ENCODE measurements at places on chromosomes 5 and 9. TPM values are rescaled to one million over a fixed set of nuclear protein-coding genes. Genes with fewer than 3 reads are reported as not detected.

The HMGCS1 gene
- 131 TPM for total RNA-seq

The AGXT2 gene
- not detected for total RNA-seq

The PAM gene
- total RNA-seq: 76.1 TPM

The GMCL2 gene
- total RNA-seq: not detected

The SLC4A9 gene
- 2.5 TPM for total RNA-seq

The GLDC gene
- total RNA-seq: 2.0 TPM

The RGS3 gene
- total RNA-seq: 24.9 TPM

The ANKRD55 gene
- total RNA-seq: 0.18 TPM

The ARID3C gene
- total RNA-seq: not detected

The KLF9 gene
- total RNA-seq: 3.6 TPM

The IL6ST gene
- total RNA-seq: 374 TPM

The TTC16 gene
- total RNA-seq: not detected

The CCNI2 gene
- 1.5 TPM for total RNA-seq

The TAF1L gene
- total RNA-seq: not detected

The SYK gene
- total RNA-seq: 3.8 TPM

The PCDHB13 gene
- 7.8 TPM for total RNA-seq

The SLC6A7 gene
- not detected for total RNA-seq

The IFNB1 gene
- not detected for total RNA-seq

The GCNT4 gene
- 1.8 TPM for total RNA-seq

The DNAJB5 gene
- total RNA-seq: 16.4 TPM

The SUSD3 gene
- 3.1 TPM for total RNA-seq

The CCT5 gene
- 145 TPM for total RNA-seq

The ENTPD8 gene
- 1.4 TPM for total RNA-seq

The SHISAL2B gene
- total RNA-seq: not detected

The OSMR gene
- 5.9 TPM for total RNA-seq

Data from mesothelial cell of epicardium (in vitro differentiated cells).